ENCODE measurements at places on chromosomes 1 and 21.

DNA sequence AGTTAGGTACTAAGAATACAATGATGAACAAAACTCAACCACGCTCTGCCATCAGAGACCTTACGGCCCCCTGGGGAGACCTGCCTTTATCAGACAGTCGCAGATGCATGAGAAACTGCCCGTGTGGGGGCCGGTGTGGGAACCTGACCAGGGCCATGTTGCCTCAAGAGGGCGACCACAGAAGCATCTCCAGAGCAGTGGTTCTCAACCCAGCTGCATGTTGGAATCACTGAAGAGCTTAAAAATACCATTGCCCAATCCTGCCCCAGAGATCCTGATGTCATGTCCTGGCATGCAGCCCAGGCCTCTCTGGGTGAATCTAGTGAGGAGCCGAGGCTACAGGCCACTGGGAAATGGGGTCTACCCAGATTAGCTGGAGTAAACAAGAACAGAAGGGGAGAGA, 108.7 kb downstream of the PRDM2 start:
- DNase-seq = no peak

DNA sequence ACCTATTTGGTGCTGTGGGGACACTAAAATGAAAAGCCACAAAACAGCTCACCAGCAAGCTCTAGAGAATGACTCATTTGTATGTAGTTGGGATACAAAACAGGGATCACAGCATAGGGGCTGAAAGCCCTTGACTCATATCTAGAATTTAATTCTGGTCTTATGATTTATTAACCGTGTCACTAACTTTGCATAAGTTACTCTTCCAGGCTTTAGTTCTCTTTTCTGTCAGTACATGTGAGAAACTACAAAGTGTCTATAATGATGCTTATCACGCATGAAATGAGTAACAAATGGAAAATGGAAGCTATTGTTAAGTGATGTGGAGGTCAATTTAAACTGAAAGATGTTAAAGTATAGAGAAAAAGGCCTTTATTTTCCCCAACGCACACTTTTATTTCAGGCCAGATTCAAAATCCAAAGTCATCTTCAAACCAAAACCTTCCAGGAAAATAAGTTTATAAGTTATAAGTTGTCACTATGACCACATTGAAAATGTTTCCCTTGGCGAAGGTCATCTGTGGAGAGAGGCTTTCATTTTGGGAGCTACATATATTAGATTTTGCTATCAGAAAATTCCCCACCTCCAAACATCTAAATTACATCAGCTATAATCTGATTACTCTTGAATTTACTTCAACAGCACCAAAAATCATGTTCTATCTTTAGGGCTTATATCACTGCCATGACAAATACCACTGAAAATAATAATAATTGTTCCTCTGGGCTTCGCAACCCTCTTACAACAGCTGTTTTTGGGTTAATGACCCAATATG, 430.5 kb downstream of the MRPL39 start:
- DNase-seq = peak; percentile 87

GRCh38 chr1:163315773-163316374, 5.9 kb upstream of the NUF2 start:
- no peak for DNase-seq

DNA sequence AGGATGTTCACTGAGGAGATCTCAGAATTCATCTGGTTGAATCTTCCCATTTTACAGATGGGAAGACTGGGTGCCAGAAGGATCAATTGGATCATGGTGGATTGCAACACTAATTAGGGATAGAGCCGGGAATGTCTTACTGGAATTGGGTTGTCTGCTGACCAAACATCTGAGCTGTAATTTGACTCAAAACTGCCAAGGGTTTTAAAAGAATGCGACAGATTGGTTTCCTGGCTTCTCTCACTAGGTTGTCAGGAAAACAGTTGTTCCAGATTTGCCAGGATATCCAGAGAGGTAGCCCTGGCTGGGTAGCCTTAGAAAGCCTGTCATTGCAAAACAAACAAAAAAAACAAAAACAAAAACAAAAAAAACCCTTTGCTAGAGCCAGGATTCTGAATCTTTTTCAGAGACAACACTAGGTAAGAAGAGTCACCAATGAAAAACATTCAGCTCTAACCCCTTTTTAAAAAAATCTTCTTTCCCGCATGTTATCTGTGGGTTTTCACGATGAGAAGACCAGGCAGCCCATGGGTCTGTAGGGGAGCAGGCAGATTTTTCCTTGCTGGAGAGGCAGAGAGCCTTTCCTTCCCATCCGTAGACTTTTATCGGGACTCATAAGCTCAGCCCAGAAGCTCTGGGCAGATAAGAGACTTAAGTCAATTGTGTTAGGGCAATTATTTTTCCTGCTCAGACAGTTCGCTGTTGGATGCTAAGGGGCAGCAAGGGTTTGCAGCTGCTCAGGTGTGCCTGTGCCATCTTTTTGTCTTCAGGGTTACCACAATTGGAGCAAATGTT, 418.9 kb downstream of the PRDM2 start:
- no peak for DNase-seq

- no peak for DNase-seq
Observed at GRCh38 chr1:183840140-183840539, 35.2 kb downstream of the RGL1 start.

DNA sequence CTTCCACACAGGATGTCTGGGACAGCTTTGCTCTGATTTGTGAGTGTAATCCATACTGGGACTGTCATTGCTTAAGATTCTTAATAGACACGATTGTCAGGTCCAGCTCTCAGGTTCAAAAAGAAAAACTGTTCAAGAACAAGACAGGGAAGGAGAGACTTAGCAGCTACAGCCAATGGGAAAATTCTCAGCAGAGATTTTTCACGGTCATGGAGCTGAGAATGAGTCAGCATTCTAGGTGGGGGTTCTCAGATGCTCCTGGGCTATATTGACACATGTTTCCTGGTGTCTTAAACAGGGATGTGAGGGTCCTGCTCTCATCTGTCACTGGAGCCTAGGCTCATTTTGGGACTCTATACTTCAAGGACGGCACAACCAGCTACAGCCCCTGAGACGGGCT, 318.3 kb downstream of the RRAGC start:
- no peak for DNase-seq

- no peak for DNase-seq
Observed at GRCh38 chr21:46617267-46618051, 12.6 kb upstream of the S100B start.

DNA sequence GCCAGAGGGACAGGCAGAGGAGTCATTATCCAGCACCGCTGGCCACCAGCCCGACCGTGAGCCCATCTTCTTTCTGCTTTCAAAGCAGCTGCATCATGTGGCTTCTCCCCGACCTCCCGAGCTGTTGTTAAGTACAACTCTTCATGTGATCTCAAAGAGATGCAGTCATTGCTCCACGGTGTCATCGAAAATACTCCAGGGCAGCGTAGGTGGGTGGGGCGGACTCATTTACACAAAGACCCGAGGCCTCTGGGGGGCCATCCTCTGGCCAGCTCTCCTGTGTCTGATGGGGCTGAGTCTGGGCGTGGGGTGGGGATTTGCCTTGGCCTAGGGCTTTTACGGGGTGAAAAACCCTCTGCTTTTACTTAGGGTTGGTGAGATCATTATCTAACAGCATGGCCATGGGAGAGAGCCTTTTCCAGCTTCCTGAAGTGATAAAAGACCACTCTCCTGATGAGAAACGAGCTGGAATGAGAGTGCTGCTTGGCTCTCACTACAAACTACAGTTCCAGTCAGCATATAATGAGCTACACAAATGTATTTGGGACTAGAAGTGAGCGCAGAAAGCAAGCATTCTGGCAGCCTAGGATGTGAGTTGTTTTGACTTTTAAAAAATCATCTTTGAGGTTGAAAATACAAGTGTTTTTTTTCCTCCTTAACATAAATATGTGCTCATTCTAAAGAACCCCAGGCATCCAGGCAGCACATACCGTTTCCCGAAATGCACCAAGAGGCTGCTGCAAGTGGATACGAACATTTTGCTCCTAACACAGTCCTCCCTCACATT, 165.0 kb downstream of the RHOU start:
- DNase-seq = no peak

- no peak for DNase-seq
Observed at GRCh38 chr1:172308577-172308976, 111.9 kb upstream of the C1orf105 start.

- no peak for DNase-seq
Observed at GRCh38 chr21:41597227-41597626, 89.3 kb upstream of the TMPRSS2 start.

DNA sequence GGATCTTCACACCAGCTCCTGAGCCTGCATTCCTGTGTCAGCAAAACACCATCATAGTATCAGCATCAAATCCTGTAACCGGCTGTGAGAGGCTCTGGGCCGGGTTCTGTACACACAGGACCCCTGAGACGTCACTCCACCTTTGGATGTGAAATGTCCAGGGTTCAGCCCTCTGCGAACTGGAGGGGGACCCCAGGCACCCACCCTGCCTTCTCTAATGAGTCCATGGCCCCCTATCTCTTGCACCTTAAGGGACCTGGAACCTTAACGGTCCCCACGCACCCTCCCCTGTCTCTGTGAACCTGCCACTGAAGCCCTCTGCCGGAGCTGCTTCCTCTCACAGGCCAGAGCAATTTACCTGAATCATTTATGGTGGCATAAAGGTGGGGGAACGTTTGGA, 257.8 kb downstream of the NPHP4 start:
- DNase-seq = no peak

GRCh38 chr21:46250146-46250725, 21.7 kb upstream of the LSS start:
- no peak for DNase-seq

DNA sequence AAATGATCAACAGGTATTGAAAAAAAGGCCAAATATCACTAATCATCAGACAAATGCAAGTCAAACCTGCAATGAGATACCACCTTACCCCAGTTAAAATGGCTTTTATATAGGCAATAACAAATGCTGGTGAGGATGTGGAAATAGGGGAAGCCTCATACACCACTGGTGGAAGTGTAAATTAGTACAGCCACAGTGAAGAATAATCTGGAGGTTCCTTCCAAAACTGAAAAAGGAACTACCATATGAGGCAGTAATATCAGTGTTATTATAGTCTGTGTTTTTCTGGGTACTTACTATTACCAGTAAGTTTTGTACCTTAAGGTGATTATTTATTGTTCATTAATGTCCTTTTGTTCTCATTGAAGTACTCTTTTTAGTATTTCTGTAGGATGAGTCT, 201.3 kb downstream of the MRPL39 start:
- DNase-seq = no peak

- no peak for DNase-seq
Observed at GRCh38 chr1:3978990-3979325, 78.9 kb upstream of the C1orf174 start.

GRCh38 chr1:115320377-115320776, 17.7 kb downstream of the NGF start:
- no peak for DNase-seq

DNA sequence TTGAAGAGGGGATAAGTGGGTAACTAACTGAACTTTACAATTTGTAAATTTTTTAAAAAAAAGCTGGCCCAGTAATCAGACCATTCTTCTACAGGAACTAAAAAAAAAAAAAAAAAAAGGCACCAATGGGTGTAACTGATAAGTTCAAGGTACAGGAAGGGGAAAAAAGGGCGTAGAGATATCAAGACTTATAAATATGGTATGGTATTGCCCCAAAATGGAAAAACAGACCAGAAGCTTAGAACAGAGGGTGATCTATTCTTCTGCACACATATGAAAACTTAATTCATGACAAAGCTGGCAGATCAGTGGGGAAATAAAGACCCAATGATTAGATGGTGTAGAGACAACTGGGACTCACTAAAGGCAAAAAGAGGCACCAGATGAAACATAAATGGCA, 58.9 kb downstream of the LHX4 start:
- no peak for DNase-seq

GRCh38 chr1:147046189-147046862, 108.2 kb downstream of the NBPF12 start:
- peak; percentile 21 for DNase-seq
